Activated T-cell treated with anti-CD3 and anti-CD28 coated beads for 48 hours (primary cell): ENCODE measurements at places on chromosomes 5 and 9.

DNA sequence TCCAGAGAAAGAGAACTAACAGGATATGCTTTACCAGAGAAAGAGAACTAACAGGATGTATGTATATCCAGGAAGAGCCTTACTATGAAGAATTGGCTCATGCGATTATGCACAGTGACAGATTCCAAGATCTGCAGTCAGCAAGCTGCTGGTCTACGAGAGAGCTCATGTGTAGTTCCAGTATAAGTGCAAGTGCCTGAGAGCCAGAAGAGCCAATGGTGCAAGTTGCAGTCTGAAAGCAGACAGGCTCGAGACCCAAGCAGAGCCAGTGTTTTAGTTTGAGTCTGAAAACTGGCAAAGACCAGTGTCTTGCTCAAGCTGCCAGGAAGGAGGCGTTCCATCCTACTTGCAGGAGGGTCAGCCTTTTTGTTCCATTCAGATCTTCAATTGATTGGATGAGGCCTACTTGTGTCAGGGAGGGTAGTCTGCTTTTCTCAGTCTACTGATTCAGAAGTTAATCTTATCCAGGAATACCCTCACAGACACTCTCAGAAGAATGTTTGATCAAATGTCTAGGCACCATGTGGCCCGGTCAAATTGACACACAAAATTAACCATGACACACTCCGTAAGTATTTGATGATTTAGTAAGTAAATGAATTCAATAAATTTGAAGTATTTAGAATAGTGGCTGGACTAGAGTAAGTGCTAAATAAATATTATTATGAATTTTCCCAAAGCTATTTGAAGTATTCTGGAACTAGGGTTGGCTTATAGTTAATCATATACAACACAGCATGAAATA is 372.1 kb upstream of the SGCD start:
- no peak for DNase-seq

GRCh38 chr5:121088341-121088740 is 624.2 kb downstream of the PRR16 start:
- DNase-seq = no peak

GRCh38 chr5:134383980-134384697 is 12.8 kb downstream of the UBE2B start:
- no peak for DNase-seq

- DNase-seq = no peak
Observed at GRCh38 chr5:171810227-171810626, 24.6 kb downstream of the SMIM23 start.

GRCh38 chr5:174708476-174709207 is 15.7 kb upstream of the MSX2 start:
- DNase-seq = no peak

DNA sequence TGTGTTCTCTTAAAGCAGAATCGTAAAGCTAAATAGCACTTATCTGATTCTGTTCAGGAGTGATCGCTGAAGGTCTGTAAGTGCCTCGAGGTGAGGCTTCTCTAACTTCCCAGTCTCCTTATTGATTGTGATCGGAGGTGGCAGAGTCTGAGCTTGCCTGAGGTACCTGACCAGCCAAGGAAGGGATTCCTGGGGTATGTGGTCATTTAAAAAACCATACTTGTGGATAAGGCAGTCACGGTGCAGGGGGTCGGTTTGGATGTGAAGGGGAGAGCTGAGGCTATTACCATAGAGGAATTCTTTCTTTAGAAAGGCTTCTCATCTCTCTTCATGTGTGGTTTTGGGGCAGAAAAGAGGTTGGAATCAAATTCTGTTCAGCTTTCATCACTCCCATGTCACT is 193.7 kb downstream of the TLE4 start:
- DNase-seq = no peak

- no peak for DNase-seq
Observed at GRCh38 chr5:87340716-87341115, 72.0 kb downstream of the CCNH start.

- no peak for DNase-seq
Observed at GRCh38 chr5:6578676-6579343, 54.0 kb downstream of the NSUN2 start.

- DNase-seq = no peak
Observed at GRCh38 chr9:13860019-13860418, 453.9 kb downstream of the NFIB start.

DNA sequence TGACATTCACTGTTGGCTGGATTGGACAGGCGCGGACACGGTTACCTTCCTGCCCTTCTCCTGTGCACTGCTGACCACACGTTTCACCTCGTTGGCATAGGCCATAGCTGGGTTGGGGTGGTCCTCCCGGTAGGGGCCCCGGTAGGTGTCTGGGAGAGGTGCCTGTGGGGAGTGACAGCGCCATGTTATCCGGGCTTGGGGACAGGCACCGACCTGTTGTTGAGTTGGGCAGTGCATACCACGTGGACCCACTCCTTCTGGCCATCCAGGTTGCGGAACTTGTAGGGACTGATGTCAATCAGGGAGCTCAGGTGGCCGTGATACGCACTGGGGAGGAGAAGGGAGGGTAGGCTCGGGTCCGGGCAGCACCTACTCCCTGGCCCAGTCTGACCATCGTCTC is 8.2 kb downstream of the PHYKPL start:
- DNase-seq = no peak

DNA sequence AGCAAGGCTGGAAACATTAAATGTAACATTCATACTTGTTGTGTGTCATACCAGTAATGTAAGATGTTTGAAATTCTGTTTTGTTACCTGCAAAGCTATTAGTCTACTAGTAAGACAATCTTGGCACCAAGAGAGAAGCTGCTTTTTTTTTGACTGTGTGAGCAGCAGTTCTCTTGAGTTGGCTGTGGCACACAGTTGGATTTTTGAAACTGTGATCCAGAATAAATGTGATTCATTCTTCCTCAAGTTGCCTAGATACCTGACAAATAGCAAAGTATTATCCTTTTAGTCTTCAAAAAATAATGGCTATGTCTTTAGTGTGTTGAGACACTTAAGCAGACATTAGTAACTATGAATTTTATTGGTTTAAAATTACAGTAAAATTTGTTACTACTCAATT is 57.2 kb upstream of the HAPLN1 start:
- no peak for DNase-seq

DNA sequence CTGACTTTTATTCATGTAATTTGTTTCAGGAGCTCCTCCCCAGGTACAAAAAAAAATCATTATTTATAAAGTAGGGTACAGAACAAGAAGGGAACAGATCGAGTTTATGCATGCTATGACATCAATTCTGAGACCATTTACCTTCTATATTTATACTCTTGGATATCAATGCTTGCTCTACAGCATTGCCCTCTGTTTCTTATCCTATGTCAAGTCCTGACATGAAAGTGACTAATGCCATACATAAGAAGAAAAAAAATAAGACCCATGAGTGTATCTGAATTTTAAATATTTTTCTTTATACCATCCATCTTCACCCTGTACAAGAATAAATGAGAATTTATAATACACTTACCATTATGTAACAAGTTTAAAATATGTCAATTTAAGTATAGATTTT is 2016.3 kb upstream of the CDH9 start:
- no peak for DNase-seq
